ENCODE measurements at places on chromosomes 2 and 18. TPM values are rescaled to one million over a fixed set of nuclear protein-coding genes. Genes with fewer than 3 reads are reported as not detected.

The RFX8 gene
- total RNA-seq: 1.00 TPM

The ALLC gene
- not detected for total RNA-seq

The TGIF1 gene
- total RNA-seq: 75.6 TPM

The SERPINB5 gene
- not detected for total RNA-seq

The UGT1A9 gene
- not detected for total RNA-seq

DNA sequence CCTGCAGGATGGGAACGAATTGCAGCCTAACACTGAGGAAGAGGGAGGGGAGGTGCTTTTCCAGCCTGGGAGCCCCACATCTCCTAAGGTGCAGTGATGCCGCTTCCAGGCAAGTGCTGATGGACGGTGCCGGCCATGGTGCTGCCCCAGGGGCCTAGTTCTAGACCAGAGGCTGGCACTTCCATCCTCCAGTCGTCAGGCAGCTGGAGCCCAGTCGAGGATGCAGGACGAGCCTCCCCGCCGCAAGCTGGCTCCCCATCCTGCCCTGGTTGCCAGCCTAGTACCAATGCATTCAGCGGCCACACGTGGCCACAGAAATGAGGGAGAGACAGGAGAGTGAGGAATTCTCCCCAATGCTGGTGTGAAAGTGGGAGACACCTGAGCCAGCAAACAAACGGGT lies 413.5 kb downstream of the ZNF516 start:
- H3K4me1 ChIP-seq: no peaks in the 10 kb centered on the region
- no peak overlapping the region for H3K4me3 ChIP-seq

DNA sequence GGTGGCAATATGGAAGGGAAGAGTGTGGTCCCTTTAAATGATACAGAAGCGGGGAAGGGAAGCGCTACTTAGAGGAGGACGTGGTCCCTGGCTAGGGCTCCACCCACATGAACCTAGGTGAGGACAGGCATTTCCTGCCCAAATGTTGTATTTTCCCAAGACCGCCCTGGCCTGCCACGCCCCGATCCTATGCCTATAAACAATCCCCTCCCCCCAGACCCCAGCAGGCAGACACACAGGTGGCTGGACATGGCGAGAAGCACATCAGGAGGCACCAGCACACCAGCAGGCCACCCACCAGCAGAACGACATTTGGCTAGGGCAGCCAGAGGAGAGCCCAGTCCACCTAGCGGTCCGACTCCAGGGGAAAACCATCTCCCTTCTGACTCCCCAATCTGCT lies 47.2 kb downstream of the METTL8 start:
- H3K4me3 ChIP-seq: no peak overlapping the region
- no peaks in the 10 kb centered on the region for H3K27me3 ChIP-seq
- no peaks in the 10 kb centered on the region for H3K36me3 ChIP-seq
- DNase-seq: no peak
- no peak overlapping the region for H3K27ac ChIP-seq
- H3K4me1 ChIP-seq: peaks cover 12% of the 10 kb centered on the region

- H3K36me3 ChIP-seq: no peaks in the 10 kb centered on the region
- no peak overlapping the region for H3K27ac ChIP-seq
- no peaks in the 10 kb centered on the region for H3K4me1 ChIP-seq
- DNase-seq: no peak
- no peak overlapping the region for H3K4me3 ChIP-seq
Observed at GRCh38 chr2:218878926-218879761, 1.5 kb upstream of the WNT10A start.

GRCh38 chr18:62018759-62019041 lies 125.9 kb upstream of the RNF152 start:
- no peak overlapping the region for H3K27ac ChIP-seq
- no peaks in the 10 kb centered on the region for H3K4me1 ChIP-seq
- no peaks in the 10 kb centered on the region for H3K36me3 ChIP-seq
- H3K27me3 ChIP-seq: no peaks in the 10 kb centered on the region

DNA sequence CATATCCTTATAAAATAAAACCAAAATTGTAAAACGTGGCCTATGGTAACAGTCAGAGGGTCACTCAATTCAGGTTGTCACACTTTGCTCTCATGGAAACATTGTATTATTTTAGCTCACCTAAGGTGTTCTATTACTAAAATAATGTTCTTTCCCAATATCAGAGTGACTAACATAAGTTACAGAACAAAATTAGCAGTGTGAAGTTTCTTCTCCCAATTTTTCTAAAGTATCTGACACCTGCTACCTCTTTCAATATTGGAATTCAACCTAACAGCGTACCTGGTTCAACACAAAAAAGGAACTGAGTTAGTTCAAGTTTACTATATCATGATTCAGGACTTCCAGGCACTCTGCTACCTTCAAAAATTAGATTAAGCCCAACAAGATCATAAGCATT lies 190.4 kb downstream of the ZEB2 start:
- H3K4me3 ChIP-seq: no peak overlapping the region
- no peak overlapping the region for H3K27ac ChIP-seq
- DNase-seq: no peak
- H3K27me3 ChIP-seq: no peaks in the 10 kb centered on the region
- no peaks in the 10 kb centered on the region for H3K36me3 ChIP-seq

All from endothelial cell of umbilical vein (primary cell).